ENCODE measurements at places on chromosomes 12 and 14. TPM values are rescaled to one million over a fixed set of nuclear protein-coding genes. Genes with fewer than 3 reads are reported as not detected.

MUCL1 gene
- not detected for total RNA-seq

DNA sequence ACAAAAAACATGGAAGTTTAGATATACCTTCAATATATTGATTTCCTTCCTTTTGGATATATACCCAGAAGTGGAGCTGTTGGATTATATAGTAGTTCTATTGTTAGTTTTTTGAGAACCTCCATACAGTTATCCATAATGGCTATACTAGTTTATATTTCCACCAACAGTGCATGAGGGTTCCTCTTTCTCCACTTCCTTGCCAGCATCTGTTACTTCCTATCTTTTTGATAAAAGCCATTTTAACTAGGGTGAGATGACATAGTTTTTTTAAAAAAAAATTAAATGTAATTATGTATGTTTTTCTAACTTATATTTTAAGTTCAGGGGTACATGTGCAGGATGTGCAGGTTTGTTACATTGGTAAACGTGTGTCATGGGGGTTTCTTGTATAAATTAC lies 10.0 kb upstream of the SLC38A4 start:
- no peak overlapping the region for H3K4me3 ChIP-seq
- H3K4me1 ChIP-seq = peaks cover 16% of the 10 kb centered on the region
- H3K27me3 ChIP-seq = peaks cover 29% of the 10 kb centered on the region
- H3K36me3 ChIP-seq = no peaks in the 10 kb centered on the region
- no peak for DNase-seq

DNA sequence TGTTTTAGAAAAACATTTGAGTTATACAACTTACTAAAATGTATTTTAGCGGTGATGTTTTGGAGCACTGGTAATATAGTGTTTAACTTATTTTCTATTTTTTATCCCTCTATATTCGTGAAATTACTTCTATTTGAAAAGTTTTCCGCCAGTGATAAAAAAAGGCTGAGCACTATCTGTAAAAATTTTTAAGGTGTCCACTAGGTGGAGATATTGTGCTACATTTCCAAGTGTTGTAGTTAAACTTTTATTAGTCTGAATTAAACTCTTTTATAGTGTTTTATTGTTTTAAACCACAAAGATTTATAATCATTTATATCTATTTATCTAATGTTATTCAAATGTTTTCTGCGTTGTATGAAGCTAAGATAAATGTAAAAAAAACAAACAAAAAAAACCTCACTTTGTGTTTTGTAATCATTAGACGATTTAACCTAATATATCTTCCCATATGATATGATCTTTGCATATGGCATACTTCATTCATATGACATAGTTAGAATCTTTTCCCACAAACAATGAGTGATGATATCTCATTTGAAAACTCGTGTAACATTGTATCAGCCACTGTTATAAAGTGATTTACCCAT lies 11.8 kb downstream of the ALG10B start:
- no peak overlapping the region for H3K4me3 ChIP-seq
- peaks cover 4% of the 10 kb centered on the region for H3K4me1 ChIP-seq
- H3K27ac ChIP-seq = no peak overlapping the region
- no peak for DNase-seq

DNA sequence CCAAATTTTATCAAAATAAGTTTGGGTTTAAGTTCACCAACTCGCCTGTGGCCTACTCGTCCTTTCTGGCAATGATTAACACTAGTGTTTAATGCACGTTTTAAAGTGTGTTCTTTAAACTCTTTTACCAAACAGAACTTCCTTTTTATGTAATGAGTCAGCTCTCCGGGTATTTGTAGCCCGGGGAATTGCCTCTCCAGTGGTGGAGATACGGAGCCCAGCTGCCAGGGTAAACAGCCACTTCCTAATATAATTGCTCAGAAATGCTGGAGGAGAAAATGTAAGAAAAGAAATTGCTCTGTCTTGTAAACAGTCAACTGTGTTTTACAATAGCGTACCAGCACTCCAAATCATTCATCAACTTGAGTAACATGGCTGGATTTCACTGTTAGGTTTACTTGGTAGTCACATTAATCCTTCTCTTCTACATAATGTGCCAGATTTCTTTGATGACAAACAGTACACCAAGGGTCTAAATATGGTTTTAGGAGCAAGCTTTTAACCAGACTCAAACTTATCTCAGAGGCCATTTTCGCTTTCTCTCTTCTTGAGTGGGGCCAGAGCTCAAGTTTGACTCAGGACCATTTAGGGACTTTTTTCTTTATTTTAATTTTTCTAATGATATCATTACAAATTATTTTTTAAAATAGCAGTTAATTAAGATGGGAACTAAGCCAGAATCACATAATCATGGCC lies 101.2 kb upstream of the SLC38A2 start:
- H3K27me3 ChIP-seq = no peaks in the 10 kb centered on the region
- peaks cover 46% of the 10 kb centered on the region for H3K4me1 ChIP-seq
- H3K4me3 ChIP-seq = peak overlapping the region; percentile 7
- peak overlapping the region; percentile 91 for H3K27ac ChIP-seq

DNA sequence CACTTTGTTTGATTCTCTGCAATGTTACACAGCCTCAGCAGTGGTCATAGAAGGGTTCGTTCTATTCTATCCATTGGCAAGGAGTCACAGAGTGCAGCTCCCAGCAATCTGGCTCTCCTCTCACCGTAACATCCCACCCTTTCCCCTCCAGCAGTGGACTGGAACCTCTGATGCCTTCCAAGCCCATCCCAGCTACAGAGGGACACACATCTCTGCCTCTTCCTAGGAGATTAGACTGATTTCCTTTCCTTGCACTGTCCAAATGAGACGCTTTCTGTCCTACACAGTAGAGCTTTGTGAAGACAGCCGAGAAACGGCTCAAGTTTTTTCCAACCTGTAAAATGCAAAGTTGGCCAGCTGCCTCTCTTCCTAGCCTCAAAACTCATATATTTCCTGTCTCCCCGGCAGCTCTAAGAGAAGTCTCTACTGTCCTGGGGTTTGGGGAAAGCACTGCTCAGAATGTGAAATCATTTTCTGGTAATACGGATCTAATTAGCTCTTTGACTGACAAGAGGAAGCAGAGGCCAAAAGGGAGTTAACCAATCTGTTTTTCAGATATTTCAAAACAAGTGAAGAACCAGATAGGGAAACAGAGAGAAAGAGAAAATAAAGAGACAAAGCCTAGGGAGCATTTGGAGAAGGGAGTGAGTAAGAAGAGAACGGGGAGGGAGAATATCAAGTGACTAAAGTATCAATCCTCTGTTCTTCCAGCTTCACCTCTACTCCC lies 516 bp downstream of the NINJ2 start:
- DNase-seq = no peak
- peak overlapping the region; percentile 84 for H3K27ac ChIP-seq
- H3K36me3 ChIP-seq = no peaks in the 10 kb centered on the region

DNA sequence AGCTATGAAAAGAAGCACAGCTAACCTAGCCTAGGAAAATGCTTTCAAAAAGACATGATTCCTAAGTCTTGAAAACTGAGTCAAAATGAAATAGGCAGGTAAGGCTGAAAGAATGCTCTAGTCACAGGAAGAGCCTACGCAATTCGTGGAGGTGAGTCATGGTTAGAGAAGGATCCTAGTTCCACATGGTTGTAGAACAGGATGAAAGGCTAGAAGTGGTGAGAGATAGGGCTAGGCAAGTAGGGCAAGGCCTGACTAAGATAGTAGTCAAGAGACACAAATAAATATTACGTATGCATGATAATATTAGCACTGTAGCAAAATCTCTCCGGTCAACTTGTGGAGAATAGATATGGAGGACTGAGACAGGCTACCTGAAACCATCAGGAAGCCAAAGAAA lies 47.2 kb downstream of the PLCZ1 start:
- H3K27ac ChIP-seq = peak overlapping the region; percentile 11
- no peak for DNase-seq
- no peaks in the 10 kb centered on the region for H3K27me3 ChIP-seq
